NCI-H2029 treated with DMSO at 0.1 percent for 48 hours (cell line): ENCODE measurements at places on chromosomes 11 and 22.

DNA sequence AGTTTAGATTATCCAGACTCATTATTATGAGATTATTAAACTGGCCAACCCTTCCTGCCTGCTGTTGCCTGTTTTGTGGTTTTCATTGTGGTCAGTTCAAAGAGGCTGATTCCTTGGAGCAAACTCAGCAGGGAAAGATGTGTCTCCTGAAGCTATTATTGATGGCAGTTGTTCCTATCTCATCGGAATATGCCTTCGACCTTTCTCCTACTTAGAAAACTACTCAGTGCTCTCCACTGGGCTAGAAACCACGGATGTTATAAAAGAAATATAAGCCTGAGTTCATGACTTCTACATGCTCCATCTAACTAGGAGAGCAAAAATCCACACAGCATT is 80.2 kb upstream of the NAV2 start:
- no peak for DNase-seq

DNA sequence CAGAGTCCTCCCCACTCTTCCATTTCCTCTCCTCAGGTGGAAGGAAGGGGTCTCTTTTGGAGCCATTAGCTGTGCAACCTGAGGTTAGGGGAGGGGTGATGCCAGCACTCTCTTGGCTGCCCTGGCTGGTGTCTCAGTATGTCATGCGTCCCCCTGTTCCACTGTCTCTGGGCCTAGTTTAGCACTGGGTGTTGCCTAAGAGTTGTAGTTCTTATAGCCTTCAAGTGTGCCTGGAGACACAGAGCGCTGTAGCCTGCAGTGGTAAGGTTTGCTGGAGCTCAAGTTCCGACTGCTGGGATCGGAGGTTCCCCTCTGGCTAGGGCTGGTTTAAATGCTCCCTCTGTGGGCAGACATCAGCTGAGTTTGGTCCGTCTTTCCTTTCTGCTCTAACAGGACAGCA is 20.9 kb downstream of the OR10D3 start:
- no peak for DNase-seq

GRCh38 chr22:20777420-20778177 is 3.7 kb downstream of the SERPIND1 start:
- peak; percentile 89 for DNase-seq

- no peak for DNase-seq
Observed at GRCh38 chr22:46626911-46627805, 7.0 kb downstream of the GRAMD4 start.

DNA sequence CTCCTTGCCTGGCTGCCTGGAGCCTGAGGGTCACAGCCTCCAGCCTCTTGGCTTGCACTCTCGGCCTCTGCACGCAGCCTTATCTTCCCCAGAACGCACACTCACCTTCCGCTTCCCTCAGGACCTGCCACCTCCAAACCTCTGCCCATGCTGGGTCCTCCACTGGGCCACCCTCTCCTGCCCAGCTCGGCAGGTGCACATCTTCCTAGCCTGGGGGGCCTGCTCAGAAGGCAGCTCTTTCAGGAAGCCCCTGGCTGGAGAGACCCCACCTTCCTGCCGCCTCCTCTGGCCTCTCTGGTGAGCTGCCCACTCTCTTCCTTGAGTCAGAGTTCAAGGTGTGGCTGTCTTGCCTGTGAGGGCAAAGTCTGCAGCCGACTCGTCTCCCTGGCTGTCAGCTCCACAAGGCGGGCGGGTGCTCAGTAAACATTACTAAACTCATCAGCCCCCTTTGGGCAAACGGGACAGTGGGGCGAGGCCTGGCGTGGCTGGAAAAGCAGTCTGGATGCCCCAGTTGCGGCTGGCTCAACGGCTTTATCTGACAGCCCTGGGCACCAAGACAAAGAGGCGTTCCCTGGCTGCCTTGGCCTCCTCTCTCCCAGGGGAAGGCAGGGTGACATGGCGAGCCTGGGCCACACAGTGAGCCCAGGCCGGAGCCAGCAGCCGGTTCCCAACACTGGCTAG is 1.7 kb upstream of the LINC01488 start:
- no peak for DNase-seq

- peak; percentile 85 for DNase-seq
Observed at GRCh38 chr22:46801331-46801811, 38.9 kb downstream of the TBC1D22A start.

- DNase-seq: peak; percentile 1
Observed at GRCh38 chr11:119993722-119994121, 144.2 kb downstream of the TRIM29 start.

DNA sequence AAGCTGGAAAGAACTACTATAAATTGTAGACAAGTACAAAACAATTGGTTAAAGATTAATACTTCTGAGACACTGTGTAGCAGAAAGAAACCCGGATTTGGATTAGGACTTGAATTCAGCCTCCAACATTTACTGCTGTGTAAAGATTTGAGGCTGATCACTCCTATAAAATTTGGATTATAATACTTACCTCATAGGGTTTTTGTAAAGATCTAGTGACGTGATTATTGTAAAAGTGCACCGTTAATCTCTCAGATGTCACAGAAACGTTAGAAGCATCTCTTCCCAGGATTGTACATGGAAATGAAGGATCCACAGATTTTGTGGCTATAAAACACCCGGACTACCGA is 323 bp upstream of the HIKESHI start:
- DNase-seq: no peak

DNA sequence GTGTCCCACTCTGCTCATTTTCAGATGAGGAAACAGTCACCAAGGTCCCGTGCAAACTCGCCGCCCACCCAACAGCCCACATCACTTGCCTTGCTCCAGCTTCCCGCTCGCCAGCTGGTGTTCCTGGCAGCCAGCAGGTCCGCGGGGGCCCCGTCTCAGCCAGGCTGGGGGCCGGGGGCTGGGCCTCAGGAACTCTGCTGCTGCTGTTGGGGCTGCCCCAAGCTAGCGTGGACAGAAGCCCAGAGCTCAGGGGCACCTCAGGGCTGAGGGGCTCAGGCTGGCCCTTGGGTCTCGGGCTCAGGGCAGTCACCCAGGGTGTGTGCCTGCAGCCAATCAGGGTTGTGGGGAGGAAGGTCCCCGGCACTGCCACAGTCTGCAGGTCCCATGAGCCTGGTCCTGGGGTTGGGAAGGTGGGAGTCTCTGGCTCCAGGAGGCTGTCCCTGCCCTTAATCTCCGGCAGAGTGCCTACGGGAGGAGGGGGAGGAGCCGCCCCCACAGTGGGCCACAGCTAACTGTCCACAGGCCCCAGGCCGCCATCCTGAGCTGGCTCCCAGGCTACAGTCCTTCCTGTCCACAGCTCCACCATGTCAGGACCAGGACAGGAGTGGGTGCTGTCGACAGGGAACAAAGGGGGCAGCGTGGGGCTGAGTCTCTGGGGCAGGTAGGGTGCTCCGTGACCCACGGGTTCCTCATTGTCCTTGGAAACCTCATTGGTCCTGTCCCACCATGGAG is 65.2 kb downstream of the ARFGAP3 start:
- DNase-seq: no peak

DNA sequence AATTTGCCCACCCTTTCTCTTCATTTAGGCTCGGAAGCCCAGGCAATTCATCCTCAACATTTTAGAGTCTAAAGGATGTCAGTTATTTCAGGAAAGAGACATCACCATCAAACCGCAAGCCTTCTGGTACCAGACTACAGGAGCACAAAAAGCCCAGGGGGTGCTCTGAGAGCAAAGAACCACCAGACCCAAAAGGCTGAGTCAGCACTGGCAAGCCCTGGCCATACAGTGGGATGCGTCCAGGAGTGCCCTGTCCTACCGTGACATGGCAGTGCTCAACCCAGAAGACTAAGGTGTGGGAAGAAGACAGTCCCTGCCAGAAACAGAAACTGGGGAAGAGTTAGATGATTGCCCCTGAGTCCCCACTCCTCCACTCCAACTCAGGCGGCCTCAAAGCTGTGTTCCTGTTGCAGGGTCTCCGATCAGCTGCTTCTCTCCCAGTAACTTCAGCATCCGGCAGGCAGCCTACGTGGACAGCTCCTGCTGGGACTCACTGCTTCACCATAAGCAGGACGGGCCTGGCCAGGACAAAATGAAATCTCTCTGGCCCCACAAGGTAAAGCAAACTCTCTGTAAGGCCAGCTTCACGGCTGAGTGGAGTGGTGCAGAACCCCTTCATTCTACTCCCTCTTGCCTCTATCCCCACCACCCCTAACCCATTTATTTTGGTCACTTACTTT is 1.5 kb downstream of the PANX3 start:
- no peak for DNase-seq

DNA sequence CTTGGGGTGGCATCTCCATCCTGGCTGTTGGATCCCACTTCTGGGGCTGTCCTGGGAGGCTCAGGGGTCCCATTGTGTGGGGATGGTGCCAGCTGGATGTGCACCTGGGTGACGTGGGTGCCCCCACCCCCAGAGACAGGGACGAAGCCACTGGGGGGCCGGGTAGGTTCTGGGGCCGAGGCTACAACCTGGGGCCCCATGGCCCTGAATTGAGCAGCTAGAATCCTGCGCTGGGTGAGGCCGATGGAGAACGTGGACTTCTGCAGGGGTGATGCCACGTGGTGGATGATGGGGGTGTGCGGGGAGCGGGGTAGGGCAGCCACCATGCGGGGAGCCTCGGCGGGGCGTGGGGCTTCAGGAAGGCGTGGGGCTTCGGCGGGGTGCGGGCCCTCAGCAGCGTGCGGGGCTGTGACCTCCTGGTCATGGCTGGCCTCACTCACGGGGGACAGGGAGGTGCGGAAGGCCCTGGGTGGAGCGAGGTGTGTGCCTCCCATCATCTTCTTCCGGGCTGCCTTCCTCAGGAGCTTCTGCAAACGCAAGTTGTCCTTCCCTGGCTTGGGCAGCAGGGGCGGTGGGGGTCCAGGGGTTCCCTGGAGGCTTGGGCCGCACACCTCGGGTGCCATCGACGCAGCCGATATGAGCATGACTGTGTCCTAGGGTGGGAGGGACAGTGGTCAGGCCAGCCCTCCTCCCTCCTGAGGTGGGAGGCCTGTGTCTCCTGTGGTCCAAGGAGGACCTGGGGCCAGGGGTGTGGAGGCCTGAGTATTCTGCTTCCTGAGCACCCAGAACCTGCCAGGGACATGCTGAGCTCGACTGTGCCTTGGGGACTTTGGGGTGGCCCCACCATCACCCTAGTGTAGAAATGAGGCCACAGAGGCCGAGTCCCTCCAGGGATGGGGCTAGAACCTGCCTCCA is 1.5 kb downstream of the PRR33 start:
- no peak for DNase-seq

DNA sequence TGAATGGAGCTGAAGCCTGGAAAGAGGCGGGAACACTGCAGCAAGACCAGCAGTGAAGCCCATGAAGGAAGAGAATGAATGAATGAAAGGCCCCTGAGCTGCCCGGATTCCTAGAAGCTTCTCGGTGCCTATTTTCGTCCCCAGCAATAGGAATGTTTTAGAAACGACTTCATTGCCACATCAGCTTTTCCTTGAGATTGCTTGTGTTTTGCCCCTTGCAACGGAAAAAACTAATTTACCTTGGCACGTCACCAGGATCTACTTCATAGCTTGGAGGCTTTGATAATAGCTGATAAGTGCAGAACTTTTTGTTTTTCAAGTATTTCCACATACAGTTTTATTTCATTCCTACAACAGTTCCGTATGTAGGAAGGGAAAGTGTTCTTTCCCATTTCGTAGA is 248.9 kb upstream of the NARS2 start:
- no peak for DNase-seq

- peak; percentile 77 for DNase-seq
Observed at GRCh38 chr11:65329944-65330403, 3.7 kb upstream of the DPF2 start.

- DNase-seq: no peak
Observed at GRCh38 chr11:69413015-69413801, 68.3 kb upstream of the LINC01488 start.

- peak; percentile 23 for DNase-seq
Observed at GRCh38 chr11:64181506-64182411, 4.2 kb upstream of the STIP1 start.

GRCh38 chr22:34592123-34592740 is 473.7 kb upstream of the ISX start:
- no peak for DNase-seq

GRCh38 chr11:103671143-103671651 is 365.2 kb upstream of the DDI1 start:
- no peak for DNase-seq

GRCh38 chr11:12860827-12861226 is 148.3 kb upstream of the RASSF10 start:
- no peak for DNase-seq

GRCh38 chr11:114279792-114280546 is 16.2 kb upstream of the NNMT start:
- DNase-seq: no peak

GRCh38 chr22:33240888-33241475 is 182.8 kb upstream of the SYN3 start:
- no peak for DNase-seq

DNA sequence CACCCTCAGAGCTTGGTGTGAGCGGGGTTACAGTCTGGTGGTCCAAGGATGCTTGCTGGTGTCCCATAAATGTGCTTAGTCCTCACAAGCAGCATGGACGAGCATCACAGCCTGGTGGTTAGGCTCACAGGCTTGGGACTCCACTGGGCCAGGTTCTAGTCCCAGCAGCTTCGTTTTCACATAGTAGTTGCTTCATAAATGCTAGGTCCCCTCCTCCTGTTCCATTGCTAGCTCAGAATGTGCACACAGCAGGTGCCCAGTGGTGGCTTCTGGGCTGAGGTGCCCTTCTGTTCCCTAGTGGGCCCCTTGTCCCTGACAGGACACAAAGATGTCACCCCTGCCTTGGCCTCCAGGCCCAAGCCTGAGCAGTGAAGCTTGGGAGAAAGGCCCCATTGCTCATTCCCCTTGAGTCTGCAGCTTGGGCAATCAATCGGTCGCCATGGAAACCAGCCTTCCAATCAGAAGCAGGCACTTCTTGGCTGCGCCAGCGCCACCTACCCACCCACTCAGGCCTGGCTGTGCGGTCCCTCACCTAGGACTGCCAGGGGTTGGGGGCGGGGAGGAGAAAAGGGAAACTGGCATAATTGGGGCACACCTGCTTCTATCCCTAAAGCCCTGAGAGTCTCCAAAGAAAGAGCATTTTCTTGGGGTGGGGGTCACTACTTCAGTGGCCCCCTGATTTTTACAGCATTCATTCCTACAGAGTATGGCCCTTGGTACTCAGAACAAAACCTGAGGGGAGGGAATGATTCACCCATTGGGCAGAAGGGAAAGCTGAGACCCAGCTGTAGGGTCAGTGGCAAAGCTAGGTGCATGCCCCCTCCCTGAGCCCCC is 48.1 kb downstream of the CYTH4 start:
- DNase-seq: no peak

- DNase-seq: no peak
Observed at GRCh38 chr11:63510360-63511047, 4.6 kb downstream of the LGALS12 start.

- no peak for DNase-seq
Observed at GRCh38 chr11:11481371-11481770, 128.3 kb upstream of the CSNK2A3 start.
